ENCODE measurements at places on chromosomes 2 and 18. TPM values are rescaled to one million over a fixed set of nuclear protein-coding genes. Genes with fewer than 3 reads are reported as not detected.

TET3 gene
- total RNA-seq: 3.9 TPM

SCG2 gene
- 0.12 TPM for total RNA-seq

FIGN gene
- total RNA-seq: 9.8 TPM

HRH4 gene
- not detected for total RNA-seq

ZNF521 gene
- total RNA-seq: 37.5 TPM

BMP10 gene
- total RNA-seq: 5,642 TPM

HOXD1 gene
- not detected for total RNA-seq

UGT1A1 gene
- not detected for total RNA-seq

CYB5A gene
- 71.3 TPM for total RNA-seq

AMER3 gene
- total RNA-seq: not detected

DNAJC5G gene
- 0.59 TPM for total RNA-seq

FOXD4L1 gene
- total RNA-seq: not detected

ZSWIM2 gene
- not detected for total RNA-seq

AQP4 gene
- total RNA-seq: 10.0 TPM

EVX2 gene
- not detected for total RNA-seq

POTEC gene
- total RNA-seq: not detected

ADAM23 gene
- total RNA-seq: 34.6 TPM

IL36B gene
- not detected for total RNA-seq

GDF7 gene
- total RNA-seq: 1.7 TPM

All from right atrium auricular region (tissue), 2 donors.